Activated naive CD4-positive, alpha-beta T cell treated with Interleukin-2 at 50 U/mL for 16 hours (primary cell): ENCODE measurements at places on chromosomes 3 and 15.

GRCh38 chr15:51161491-51162220, 67.0 kb upstream of the TNFAIP8L3 start:
- DNase-seq: no peak

- no peak for DNase-seq
Observed at GRCh38 chr15:44317423-44318058, 29.0 kb downstream of the GOLM2 start.

- no peak for DNase-seq
Observed at GRCh38 chr15:96882121-96882772, 551.7 kb downstream of the NR2F2 start.

DNA sequence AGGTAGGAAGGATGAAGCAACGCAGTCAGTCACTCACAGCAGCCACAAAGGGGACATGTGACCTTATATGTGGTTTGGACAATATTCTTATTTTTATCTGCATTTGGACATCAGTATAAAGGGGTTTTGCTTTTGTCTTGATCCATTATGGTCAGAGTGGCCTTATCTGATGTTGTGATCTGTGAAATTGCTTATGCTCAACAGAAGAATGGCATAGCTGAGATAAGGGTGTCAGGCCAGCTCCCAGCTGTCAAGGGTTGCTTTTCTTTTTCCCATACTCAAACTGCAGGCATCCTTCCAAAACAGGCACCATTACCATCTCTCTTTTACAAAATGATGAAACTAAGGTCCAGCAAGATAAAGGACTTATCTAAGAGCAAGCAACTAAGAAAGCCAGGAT, 28.1 kb downstream of the DCLK3 start:
- no peak for DNase-seq

- DNase-seq: no peak
Observed at GRCh38 chr15:42092398-42093318, 1.7 kb downstream of the PLA2G4D start.

GRCh38 chr15:64110950-64111678, 15.3 kb downstream of the SNX1 start:
- no peak for DNase-seq

GRCh38 chr3:99891610-99892285, 74.1 kb downstream of the CMSS1 start:
- DNase-seq: no peak

GRCh38 chr3:100697172-100697571, 12.1 kb upstream of the TFG start:
- DNase-seq: no peak

- DNase-seq: no peak
Observed at GRCh38 chr15:48595981-48596380, 49.5 kb downstream of the FBN1 start.

- DNase-seq: no peak
Observed at GRCh38 chr3:46076606-46077005, 49.3 kb upstream of the XCR1 start.

DNA sequence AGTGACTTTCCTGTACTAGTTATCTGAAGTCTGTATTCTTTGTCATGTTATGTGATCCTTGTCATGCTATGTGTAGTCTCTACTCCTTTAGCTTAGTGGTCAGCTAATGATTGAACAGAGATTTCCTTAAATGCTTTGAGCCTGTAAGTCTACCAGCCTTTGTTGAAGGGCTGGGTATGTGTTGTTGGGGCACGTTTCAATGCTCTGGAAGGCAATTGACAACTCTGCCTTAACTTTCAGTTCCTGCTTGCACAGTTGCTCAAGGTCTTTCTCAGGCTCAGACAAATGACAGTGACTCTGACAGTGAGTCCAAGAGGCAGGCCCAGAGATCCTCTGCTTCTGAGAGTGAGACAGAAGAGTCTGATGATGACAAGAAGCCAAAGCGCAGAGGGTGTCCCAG, 89.3 kb downstream of the CHD2 start:
- no peak for DNase-seq

DNA sequence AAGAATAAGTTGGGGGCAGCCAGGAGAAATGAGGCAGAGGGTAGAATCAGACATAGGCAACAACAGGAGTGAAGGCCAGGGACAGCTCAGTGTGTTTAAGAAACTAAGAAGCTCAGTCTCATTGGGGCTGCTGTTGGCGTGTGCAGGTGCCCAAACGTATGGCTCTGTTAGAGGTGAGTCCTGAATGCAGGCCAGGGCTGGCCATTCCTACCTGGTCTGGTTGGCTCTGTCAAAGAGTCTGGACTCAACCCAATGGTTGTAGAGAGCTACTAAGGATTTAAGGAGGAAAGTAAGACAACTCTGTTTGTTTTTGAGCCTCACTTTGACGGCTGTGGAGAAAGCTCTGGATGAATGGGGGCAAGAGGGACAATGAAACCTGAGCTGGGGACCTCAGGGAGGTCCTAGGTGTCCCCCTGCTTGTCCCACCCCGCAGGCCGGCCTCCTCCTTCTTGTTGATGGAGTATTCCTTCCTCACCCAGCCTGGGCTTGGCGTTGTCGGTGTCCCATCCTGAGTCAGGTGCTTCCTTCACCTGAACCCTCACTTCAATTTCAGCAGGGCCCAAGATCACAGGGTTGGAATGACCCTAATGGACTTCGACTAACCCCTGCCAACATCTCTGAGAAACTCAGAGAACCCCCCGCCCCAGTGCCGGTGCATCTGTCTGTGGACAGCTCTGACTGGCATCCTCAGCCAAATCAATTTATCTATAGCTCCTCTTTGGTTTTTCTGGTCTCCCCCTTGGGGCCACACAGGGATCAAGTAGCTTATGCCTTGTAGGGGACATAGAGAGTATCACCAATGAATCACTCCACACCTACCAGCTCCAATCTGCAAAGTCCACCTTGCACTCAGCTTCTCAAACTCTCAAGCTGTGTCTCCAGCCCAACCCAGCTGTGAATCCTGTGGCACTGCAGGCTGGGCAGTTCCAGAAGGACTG, 8.3 kb downstream of the ITGA11 start:
- DNase-seq: no peak

DNA sequence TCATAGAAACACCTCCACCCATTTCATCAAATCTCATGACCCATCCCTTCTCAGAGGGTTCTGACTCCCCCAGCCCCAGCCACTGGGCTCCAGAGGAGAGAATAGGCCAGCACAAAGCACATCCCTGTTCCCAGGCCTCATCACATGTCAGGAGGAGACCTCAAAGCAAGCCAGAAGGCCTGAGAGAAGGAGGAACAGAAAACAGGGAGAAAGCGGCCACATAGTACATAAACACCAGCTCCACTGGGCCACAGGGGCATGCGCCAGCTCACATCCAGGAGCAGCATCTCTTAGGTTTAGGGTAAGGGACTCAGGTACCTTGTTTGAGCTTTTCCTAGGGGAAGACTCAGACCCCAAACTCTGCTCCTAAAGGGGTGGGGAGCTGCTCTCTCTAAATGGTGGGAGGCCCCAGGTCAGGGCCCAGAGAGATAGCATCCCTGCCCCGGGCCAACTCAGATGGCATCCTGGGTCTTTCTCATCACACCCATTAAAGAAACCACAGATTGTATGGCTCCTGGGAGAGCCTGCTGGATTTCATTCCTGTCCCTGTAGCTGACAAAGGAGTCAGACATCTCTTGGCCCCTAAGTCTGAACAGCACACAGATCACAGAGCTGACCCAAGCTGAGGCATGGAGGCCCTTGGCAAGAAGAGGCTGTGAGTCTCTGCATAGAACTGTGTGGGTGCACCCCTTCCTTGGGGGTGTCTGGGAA, 2.5 kb downstream of the SHF start:
- no peak for DNase-seq

- no peak for DNase-seq
Observed at GRCh38 chr15:61079529-61079928, 149.6 kb downstream of the RORA start.

- DNase-seq: peak; percentile 29
Observed at GRCh38 chr3:50237133-50237651, 1.2 kb downstream of the GNAI2 start.

- no peak for DNase-seq
Observed at GRCh38 chr15:57100136-57100539, 181.7 kb downstream of the TCF12 start.

- no peak for DNase-seq
Observed at GRCh38 chr3:159763602-159764489, 224.8 kb upstream of the IL12A start.

DNA sequence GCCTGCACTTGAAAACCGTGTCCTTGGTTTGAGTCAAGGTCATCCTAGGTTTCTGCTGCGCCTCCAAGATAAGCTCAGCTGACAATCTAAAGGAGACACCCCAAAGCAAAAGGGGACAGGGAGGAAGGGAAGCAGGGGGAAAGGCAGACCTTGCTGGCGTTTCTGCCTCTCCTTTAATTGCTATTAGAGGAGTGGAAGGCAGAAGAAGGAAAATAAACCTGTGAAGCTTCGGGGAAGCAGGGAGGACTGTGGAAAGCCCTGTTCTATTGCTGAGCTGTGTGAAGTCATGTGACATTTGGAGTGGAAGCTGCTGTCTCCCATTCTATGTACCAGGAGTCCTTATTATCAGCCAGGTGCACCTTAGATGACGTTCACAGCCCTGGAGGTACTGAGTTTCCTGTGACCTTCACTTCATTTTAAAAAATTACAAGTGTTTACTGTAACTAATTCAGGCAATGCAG, 21.5 kb upstream of the CHD2 start:
- no peak for DNase-seq

GRCh38 chr3:67017211-67017610, 19.1 kb downstream of the KBTBD8 start:
- DNase-seq: no peak

GRCh38 chr3:42189736-42190135, 76.2 kb downstream of the CCK start:
- no peak for DNase-seq

- DNase-seq: no peak
Observed at GRCh38 chr15:29682781-29683180, 139.5 kb downstream of the TJP1 start.

DNA sequence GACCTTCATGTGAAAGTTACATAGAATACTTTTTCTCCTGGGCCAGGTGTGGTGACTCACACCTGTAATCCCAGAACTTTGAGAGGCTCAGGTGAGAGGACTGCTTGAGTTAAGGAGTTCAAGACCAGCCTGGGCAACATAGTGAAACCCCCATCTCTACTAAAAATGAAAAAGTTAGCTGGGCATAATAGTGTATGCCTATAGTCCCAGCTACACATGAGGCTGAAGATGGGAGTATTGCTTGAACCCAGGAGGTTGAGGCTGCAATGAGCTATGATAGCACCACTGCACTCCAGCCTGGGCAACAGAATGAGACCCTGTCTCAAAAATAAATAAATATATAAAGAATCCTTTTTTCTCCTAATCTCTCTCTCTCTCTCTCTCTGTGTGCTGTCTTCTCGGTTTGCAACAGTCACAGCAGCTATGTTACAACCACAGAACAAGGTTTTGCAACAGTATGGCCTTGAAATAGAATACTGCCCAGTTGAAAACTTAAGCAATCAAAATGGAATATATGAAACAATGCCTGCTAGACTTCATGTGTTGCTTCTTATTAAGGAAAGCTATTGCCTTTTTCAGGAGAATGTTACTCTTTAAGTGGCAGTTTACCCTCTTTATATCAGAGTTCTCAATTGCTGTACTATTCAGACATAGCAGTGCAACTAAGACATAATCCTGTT, 12.3 kb upstream of the DENND4A start:
- DNase-seq: no peak

- DNase-seq: no peak
Observed at GRCh38 chr15:58114812-58115211, 23.4 kb upstream of the AQP9 start.

GRCh38 chr15:62059108-62059815, 985 bp downstream of the VPS13C start:
- DNase-seq: no peak

- no peak for DNase-seq
Observed at GRCh38 chr15:94272251-94272898, 41.0 kb downstream of the MCTP2 start.
